GM10248 (cell line): ENCODE measurements at places on chromosomes 12 and 14.

- no peak for DNase-seq
Measured at GRCh38 chr14:102922490-102923200, at the start of gene AMN. Gene AMN (plus strand): TSS chr14:102922663. CDS start chr14:102922689, 26 bp downstream.

DNA sequence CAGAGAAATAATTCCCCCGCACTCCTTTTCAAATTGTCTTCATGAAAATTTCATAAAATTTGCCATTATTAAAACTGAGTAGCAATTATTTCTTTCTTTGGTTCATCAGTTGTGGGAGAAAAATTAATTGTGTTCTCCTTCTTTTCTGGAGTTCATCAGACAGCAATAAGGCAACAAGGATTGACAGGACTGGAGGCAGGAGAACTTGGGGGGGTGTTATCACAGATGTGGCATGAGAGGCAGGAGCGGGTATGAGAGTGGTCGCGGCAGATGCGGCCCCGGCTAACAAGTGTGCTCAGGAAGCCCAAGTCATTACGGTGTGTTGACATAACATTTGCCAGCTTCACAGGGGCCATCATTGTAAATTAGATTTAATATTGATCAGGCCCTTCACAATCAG lies 306.6 kb upstream of the TMPO start:
- DNase-seq, result no peak

DNA sequence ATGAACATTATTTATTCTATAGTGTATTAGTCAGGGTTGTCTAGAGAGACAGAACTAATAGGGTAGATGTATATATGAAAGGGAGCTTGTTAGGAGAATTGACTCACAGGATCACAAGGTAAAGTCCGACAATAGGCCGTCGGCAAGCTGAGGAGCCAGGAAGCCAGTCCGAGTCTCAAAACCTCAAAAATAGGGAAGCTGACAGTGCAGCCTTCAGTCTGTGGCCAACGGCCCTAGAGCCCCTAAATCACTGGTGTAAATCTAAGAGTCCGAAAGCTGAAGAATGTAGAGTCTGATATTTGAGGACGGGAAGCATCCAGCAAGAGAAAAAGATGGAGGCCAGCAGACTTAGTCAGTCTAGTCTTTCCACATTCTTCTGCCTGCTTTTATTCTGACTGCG lies 912.2 kb downstream of the FLRT2 start:
- no peak for DNase-seq

GRCh38 chr12:121284551-121285390 lies 11.7 kb downstream of the CAMKK2 start:
- no peak for DNase-seq

GRCh38 chr14:93941293-93941910 lies 14.3 kb downstream of the FAM181A start:
- no peak for DNase-seq
